ENCODE measurements at places on chromosomes 5 and 9.

- DNase-seq = no peak
Observed at GRCh38 chr9:78133751-78134150, 102.1 kb upstream of the CEP78 start.

DNA sequence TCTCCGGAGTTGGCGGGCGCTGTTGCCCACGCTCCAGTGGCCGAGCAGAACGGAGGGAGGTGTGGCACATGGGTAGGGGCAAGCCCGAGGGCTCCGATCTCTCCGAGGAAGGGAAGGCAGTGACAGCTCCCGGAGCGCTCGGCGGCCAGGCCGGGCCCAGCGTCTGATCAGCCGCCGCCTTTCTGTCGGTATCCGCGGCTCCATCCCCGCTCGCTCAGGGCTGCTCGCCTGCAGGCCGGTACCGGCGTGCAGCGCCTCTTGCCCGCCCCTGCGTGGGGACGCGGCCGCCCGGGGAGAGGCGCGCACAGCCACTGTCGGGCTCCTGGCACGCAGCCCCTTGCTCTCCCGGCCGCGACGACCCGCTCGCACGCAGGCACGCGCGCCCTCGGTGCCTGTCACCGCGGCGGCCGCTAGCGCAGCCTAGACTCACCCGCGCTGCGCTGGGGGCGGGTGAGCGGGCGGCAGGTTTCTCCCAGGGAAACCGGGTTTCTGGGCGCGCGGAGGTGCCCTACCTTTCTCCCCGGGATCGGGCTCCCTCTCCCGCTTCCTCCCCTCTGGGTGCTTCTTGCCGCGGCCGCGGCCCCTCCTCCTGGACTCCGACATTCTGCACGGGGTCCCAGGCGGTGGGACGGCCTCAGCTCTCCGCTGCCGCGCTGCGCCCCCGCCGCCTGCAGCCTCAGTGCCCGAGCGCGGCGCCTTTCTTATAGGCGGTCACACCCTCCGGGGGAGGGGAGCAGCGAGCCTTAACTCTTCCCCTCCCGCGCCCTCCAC is 108.4 kb downstream of the PSD2 start:
- DNase-seq = no peak

DNA sequence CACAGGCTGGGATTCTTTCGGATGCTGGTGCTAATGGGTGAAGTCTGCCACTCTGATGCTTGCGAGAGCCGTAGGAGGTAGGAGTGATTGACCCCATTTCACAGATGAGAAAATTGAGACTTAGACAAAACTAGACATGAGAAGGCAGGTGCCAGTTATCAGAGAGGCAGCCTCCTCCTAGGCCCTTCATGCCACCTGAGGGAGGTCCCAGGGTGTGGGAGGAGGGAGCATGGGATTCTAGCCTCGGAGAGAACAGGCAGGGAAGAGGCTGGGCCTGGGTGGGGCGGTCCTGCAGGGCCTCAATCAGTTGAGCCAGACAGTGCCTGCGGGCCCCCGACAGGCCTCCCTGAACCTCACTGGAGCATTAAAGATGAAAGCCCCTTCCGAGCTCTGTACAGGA is 112.4 kb downstream of the COL23A1 start:
- no peak for DNase-seq

GRCh38 chr5:142527664-142528295 is 158.1 kb downstream of the FGF1 start:
- DNase-seq = no peak

DNA sequence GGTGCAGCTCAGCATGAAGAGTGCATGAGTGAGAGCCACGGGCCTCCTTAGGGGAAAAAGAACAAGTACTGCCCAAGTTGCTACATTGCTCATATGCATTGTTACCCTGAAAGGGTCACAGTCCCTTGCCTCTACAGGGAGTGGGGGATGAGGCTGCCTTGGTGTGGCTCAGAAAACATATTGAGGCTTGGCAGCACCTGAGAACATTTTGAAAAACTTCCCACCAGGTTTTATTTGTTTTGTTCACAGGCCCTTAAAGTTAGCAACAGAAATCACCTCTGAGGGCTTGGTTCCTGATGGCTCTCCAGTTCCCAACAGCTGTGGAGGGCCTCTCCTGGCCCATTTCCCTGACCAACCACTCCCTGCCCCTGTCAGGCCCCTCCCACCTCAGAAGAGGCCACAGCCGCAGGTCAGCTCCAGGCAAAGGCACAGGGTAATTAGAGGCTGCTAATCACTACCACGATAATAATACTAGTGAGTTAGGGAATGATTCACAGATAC is 90.7 kb upstream of the ADRA1B start:
- no peak for DNase-seq

DNA sequence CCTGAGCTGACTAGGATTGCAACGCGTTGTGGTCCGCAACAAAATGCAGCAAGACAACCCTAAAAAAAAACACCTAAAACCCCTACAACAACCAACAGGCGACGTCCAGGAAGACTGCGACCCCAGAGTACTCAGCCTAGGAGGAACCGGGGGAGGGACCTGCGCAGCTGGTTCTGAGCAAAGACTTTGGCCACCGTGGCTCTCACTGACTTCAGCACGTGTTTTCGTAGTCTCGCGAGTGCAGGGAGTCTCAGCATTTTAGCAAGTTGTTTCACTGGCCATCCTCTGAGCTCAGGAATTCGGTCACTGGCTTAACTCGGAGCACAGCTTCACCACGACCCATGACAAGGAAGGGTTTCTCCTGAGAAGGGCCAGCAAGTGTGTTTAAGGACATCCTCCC is 8.6 kb upstream of the ZDHHC11 start:
- DNase-seq = no peak

- no peak for DNase-seq
Observed at GRCh38 chr9:137688725-137689124, 69.9 kb downstream of the EHMT1 start.

GRCh38 chr5:16013334-16014065 is 166.1 kb downstream of the MARCHF11 start:
- DNase-seq = no peak

- DNase-seq = no peak
Observed at GRCh38 chr9:111110805-111111204, 72.5 kb upstream of the LPAR1 start.

DNA sequence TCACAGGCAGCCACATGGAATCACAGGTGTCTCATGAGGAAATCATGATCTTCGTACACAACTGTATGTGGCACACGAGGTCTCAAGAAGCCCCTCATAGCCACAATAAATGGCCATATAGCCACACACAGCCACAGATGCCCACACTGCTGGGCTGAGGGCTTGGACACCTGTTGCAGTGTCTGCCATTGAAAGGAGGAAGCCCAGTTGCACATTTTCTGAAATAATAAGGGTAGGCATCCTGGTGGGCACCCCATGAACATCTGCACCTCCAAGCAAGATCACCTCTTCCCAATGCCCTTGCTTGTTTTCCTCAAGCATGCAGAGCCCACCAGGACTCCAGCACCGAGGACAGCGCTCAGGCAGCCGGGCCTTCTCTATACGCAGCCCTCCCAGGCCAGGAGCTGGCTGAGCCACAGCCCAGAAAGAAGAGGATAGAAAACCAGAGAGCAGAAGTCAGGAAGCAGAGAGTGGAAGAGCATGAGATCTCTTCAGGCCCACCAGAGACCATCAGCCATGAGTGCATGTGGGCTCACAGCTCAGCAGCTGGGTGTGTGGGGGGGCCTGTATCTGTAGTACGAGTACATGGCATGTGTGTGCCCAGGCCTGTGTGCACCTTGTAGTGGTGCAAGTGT is 1.0 kb upstream of the ACSL6 start:
- no peak for DNase-seq

DNA sequence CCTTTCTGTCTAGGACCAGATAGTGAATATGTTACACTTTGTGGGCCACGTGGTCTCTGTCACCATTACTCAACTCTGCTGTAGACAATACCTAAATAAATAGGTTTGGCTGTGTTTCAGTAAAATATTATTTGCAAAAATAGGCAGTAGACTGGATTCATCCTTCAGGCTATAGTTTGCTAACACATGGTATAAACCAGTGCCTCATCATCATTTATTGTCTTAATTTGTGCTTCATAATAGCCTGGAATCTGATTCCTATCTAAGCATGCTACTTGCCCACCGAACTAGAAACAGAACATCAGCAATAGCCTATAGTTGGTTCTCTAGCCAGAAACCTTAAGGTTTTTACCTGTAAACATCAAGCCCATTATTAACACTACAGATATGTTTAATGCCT is 215.6 kb downstream of the FBXL7 start:
- no peak for DNase-seq

DNA sequence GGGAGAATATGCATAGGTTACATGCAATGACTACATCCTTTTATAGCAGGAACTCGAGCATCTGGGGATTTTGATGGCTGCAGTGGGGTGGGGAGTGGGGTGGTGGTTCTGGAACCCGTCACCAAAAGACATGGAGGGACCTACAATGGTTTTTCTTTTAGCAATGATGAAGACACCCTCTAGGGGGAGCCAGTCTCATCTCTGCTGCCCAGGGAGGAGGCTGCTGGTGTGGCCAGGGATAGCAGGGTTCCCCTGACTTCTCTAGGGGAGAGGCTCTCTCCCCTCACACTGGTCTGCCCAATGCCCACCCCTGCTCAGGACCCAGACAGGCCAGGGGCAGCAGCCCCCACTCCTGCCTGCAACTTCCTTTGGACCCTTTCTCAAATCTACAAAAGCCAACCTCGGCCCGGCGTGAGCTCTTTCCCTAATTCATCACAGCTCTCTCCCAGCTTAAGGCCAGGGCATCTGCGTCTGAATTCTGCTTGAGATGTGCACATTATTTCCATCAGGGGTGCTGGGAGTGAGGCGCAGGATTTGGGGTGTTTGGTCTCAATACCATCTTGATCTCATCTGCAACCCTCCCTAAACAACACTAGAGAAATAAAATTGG is 73.6 kb upstream of the RETREG1 start:
- peak; percentile 17 for DNase-seq

DNA sequence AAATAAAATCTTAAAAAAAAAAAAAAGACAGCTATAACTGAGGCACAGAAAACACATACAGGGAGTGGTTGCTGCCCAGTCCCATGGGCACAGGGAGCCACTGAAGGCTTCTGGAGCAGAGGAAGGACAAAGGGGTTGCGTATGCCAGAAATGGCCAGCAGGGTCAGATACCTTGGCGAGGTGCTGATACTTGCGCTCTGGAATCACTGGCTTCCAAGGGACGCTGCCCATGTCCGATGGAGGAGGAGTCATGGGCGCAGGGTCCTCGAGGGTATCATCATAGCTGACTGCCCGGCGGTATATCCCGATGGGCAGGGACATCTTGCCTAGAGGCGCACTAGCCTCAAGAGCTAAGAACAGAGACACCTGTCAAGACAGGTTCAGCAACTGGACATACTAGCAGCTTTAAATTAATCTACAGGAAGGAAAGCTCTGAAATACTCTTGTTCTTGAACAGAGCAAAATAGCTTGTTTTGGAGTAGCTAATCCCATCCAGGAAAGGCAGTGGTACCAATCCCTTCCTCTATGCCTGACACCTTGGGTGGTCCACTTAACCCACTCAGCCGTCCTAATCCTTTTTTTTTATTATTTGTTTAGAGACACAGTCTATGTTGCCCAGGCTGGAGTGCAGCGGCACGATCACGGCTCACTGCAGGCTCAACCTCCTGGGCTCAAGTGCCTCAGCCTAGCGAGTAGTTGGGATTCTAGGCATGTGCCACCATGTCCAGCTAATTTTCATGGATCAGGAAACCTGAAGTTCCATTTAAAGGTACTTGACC is 6.0 kb downstream of the KIAA1191 start:
- no peak for DNase-seq

DNA sequence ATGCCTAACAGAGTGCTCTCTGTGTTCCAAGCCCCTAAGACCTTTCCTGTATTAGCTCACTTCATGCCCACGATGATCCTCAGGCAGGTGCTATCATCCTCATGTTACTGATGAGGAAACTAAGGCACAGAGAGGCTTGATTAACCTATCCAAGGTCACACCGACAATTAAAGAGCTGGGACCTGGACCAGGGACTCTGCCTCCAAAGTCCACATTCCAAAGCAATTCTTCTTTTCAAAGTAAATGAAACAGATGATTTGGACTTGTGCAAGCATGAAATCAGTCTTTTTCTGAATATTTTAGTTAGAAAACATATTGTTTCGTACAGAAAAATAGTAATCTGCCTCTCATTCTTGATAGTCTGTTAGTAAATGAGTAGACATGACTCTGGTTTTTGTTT is 18.1 kb upstream of the RASEF start:
- no peak for DNase-seq

DNA sequence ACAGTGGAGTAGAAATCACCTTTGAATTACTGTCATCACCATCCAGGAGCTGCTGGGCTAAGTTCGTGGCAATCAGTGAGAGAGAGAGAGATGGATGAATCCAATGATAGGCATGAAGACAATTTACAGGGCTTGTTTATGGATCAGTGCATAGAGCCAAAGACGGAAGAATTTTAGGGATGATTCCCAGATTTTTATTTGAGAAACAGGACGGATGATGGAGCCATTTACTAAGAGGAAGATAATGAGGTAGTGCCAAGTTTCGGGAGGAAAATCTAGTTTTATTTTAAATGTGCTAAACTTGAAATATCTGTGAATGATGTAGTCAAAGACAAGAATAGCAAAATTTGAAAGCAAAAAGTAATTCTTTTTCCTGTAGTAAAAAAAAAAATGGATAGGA is 394.2 kb upstream of the PAPPA start:
- no peak for DNase-seq

DNA sequence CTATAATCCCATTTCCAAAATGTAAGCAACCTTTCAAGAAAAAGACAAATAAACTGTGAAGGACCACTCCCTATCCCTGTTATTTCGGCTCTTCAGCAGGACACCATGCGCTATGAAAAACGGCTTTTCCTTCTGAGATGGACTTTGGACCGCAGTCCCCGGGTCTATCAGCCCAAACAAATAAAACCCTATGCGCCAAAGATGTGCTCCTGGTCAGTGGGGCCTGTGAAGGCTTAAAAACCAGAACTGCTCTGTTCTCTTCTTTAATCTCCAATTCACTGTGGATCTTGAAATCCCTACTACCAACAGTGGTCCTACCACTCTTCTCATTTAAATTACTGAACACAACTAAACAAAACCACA is 33.3 kb downstream of the RAPGEF1 start:
- no peak for DNase-seq

GRCh38 chr5:79135790-79136553 is 24.4 kb downstream of the BHMT start:
- no peak for DNase-seq

GRCh38 chr9:16417749-16418148 is 452.7 kb downstream of the BNC2 start:
- DNase-seq = no peak

DNA sequence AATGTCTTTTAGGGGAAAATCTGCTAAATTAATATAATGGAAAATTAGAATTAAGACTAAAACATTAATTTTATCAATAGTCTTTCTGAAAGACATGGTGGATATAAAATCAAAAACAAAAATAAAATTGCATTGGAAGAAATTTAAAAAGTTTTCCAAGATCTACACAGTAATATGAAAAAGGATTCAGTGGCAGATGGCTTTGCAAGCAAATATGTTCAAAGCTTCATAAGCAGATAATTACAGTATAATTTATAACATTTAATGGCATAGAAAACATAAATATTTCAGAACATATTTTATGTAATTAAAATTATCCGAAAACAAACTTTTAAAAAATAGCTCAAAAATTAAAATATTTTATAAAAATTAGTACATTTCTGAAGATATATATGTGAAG is 512.4 kb upstream of the CYLC2 start:
- no peak for DNase-seq

Data from stimulated activated CD4-positive, alpha-beta T cell treated with anti-CD3 and anti-CD28 coated beads, Interleukin-2, amount 100 ng/mL, for 48 hours (primary cell).